Activated T-helper 2 cell treated with anti-CD3 and anti-CD28 coated beads, Interferon-gamma antibody, Interleukin-2, Interleukin-4, amounts not matched to agents 10 μg/mL and 5 μg/mL and 100 μg/mL, durations not matched to agents 14 hours and 24 hours and 36 hours (primary cell): ENCODE measurements at places on chromosomes 7 and 10. TPM values are rescaled to one million over a fixed set of nuclear protein-coding genes. Genes with fewer than 3 reads are reported as not detected.
A peak's percentile ranks its signal among the peaks of the same experiment; 100 is the strongest.

DNA sequence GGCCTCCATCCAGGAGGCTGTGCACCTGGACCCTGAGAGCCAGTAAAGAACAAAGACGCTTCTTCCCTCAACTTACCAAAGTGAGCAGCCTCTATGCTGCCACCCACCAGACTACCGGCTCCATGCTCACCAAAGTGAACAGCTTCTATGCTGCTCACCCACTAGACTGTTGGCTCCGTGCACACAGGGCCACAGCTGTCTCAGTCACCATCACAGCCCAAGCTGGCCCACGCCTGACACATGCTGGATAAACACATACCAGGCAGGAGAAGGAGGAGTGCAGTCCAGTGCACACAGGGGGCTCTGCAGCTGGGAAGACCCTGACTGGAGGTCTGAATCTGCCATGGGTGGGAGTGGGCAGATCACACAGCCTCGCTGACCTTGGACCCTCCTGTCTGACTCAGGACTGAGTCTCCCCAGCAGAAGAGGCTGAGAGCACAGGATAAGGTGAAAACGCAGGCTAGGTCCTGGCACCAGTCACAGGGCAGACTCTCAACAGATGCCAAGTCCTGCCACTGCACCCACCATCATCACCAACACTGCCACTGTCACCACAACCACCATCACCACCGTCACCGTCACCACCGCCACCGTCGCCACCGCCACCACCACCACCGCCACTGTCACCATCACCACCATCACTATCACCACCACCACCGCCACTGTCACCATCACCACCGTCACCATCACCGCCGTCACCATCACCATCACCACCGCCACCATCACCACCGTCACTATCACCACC, 130.9 kb downstream of the MAD1L1 start:
- DNase-seq: no peak

Gene ZNF425
- 0.39 and 1.0 TPM in 2 replicates for total RNA-seq

Gene KLLN
- total RNA-seq: 0.55 and 0.64 TPM in 2 replicates

DNA sequence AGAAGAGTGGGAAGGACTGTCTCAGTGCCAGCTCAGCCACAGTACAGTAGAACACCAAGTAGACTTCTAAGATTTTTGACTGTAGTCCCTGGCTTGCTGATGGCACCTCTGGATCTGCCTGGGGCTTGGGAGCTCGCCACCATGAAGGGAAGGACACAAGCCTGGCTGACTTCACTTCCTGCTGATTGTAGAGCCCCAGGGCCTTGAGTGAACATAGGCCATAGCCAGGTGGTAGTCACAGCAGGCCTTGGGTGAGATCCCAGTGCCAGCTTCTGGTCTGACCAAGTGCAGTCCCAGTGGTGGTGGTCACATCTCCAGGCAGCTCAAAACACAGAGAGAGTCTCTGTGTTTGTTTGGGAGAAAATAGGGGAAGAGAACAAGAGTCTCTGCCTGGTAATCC, 57.6 kb upstream of the HBP1 start:
- DNase-seq: no peak

Gene IFIT3
- total RNA-seq: 0.74 and 0.94 TPM in 2 replicates

DNA sequence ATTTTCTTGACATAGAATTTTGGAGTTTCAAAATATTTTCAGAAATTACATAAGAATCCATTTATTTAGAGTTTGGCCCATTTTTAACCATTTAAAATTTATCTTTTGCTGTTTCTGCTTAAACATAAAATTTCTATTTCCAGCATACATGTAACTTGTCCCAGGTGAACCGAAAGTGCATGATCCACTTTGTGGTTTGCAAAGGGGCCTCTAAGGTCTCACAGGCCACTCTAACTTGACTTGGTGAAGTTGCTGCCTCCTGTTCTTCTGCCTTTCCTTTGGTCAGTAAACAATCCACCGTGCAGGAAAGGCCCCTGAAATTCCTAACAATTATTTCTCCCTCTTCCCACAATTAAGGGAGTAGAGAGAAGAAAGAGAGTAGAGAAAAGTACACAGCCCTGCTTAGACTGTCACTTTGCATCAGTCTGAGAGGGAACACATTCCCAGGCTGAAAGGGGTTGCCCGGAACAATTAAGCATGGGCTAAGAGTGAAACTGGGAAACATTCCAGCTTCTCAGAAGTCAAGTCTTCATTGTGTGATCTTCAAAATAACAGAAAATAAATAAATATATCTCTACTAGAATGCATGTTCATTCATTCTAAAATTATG, 79.5 kb upstream of the SEMA3A start:
- DNase-seq: no peak

- no peak for DNase-seq
Measured at GRCh38 chr10:128744092-128744491, 617.9 kb upstream of the MKI67 start.

- DNase-seq: no peak
Measured at GRCh38 chr10:99161165-99161564, 74.5 kb downstream of the HPSE2 start.

DNA sequence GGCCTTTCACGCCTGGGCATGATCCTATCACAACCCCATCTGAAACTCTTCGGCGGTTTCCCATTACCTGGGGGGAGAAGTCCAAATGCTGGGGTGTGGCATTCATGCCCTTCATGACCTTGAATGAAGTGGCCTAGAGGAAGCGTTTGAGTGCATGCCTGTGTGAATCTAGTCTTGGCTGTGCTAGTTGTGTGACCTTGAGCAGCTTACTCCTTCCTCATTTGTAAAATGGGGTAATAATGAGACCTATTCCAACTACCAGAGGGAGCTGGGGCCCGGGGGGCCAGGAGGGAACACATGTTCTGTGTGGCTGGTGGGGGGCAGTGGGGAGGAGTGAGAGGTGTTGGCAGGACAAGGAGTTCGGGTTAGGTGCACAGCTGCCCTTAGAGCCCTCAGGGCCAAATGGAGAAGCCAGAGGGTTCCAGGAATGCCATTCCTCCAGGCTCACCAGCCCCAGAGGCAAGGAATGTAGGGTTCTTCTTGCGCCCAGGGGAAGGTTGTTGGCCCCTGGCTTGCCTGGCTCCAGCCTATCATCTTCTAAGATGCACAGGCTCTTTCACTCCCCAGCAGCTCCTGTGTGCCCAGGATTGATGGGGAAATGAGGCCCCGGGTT, 21.3 kb upstream of the TBRG4 start:
- DNase-seq: no peak

Gene BEND7
- total RNA-seq: not detected in 2 replicates

DNA sequence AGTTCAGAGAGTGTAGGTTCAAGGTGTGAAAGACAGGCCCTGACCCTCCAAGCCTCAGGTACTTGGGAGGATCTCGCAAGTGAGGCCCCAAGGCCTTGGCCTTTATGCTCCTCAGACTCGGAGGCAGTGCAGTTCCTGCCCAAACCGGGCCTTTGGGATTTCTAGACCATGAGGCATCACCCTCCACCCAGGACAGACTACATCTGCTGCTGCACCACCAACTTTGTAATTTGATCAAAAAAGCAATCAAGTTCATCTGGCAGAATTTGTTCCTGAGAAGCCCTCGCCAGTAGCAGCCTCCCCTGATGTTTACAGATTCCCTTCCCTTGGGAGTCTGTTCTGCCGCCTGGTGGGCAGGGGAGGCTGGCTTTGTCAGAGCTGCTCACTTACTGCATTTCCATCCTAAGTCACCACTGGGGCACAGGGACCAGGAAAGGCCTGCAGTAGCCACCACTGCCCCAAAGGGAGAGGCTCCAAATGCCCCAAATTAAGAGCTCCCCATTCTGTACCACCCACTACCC, 2.1 kb downstream of the CAMK2G start:
- DNase-seq: no peak

DNA sequence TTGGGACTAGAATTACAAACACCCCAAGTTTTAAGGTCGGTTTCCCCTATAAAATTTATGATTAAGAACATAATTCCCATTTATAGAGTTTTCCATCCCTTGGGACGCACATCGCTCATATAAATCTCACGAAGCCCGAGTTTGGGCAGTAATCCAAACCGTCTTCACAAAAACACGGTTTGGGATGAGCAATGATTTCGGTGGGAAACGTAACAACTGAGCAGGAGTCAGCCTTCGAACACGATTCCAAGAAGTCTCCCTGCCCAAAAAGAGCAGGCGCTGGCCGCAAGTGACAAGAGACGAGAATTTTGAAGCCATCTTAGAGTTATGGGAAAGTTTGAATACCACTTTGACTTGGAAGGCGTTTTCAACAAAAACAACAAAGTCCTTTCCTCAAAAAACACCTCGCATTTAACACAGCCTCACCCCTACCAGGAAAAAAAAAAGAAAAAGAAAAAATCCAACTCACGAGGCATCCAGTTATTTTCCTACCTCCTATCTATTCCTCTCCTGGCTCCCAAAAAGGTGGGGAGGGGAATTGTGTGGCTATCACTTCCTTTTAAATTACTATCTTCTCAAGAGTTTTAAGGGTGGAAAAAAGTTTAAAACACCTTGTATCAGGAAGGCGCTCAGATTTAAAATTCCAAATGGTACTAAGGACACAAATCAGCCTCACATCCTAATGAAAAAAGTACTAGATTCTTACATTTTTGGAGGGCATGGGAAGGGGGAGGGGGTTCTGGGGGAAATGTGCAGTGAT, 1.6 kb downstream of the SEPHS1 start:
- DNase-seq: no peak

- DNase-seq: no peak
Measured at GRCh38 chr10:59908808-59909143, 2.4 kb upstream of the CCDC6 start.

Gene CYP2W1
- not detected in 2 replicates for total RNA-seq

Gene LLCFC1
- total RNA-seq: not detected in 2 replicates

DNA sequence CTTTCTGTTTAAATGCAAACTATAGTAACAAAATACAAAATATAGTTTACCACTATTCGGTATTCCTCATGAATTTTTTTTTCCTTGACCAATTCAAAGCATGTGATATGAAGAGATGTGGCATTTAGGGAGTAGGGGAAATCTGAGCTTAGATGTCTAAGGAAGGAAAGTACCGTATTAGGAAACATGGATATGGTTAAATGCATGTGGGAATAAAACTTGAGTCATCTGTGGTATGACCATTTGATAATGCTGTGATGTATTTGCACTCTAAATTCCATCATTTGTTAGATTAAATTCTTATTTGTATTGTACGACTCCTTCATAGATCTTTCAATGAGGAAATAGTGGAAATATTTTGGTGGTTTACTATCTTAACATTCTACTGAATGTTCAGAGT, 19.7 kb downstream of the AHR start:
- DNase-seq: no peak

DNA sequence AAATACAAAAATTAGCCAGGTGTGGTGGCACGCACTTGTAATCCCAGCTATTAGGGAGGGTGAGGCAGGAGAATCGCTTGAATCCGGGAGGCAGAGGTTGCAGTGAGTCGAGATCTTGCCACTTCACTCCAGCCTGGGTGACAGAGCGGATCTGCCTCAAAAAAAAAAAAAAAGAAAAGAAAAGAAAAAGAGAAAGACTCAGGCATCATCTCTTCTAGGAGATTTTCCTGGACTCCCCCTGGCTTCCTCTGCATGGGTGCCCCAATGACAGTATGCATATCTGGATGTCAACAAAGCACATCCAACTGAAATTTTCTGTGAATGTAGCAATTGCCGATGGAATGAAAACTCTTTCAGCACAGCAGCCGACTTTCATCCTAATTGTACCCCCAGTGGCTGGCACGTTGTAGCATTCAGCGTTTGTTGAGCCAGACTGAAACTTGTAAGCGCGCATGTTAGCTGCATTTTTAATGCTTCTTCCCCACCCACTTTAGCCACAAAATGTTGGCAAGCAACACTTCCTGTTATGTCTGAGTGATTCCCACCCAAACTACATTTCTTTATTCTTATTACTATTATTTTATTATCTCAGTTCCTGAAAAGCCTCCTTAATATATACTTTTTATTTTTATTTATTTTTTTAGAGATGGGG, 70.2 kb downstream of the PRTFDC1 start:
- DNase-seq: peak; percentile 12

Gene WNT8B
- total RNA-seq: 0.14 and 0.21 TPM in 2 replicates

Gene OPALIN
- not detected in 2 replicates for total RNA-seq

Gene WNT16
- total RNA-seq: not detected in 2 replicates

- no peak for DNase-seq
Measured at GRCh38 chr10:48273741-48274140, 755 bp downstream of the FRMPD2 start.
